ENCODE measurements at places on chromosomes 6 and 20. TPM values are rescaled to one million over a fixed set of nuclear protein-coding genes. Genes with fewer than 3 reads are reported as not detected.

TFAP2B gene
- not detected for total RNA-seq

DLK2 gene
- total RNA-seq: 1.4 TPM

NFATC2 gene
- total RNA-seq: 0.18 TPM

DNAH8 gene
- total RNA-seq: not detected

SLC17A9 gene
- 0.91 TPM for total RNA-seq

RIPPLY2 gene
- total RNA-seq: 5.4 TPM

HSD17B8 gene
- 3.3 TPM for total RNA-seq

FAM217A gene
- not detected for total RNA-seq

PRRT1 gene
- not detected for total RNA-seq

CALHM6 gene
- 6.0 TPM for total RNA-seq

TNNC2 gene
- total RNA-seq: not detected

CNKSR3 gene
- total RNA-seq: 14.9 TPM

KIF25 gene
- not detected for total RNA-seq

SLC17A3 gene
- not detected for total RNA-seq

NKAIN4 gene
- total RNA-seq: 10.6 TPM

MDFI gene
- total RNA-seq: 53.7 TPM
